H9 (cell line): ENCODE measurements at places on chromosomes 6 and 20.

DNA sequence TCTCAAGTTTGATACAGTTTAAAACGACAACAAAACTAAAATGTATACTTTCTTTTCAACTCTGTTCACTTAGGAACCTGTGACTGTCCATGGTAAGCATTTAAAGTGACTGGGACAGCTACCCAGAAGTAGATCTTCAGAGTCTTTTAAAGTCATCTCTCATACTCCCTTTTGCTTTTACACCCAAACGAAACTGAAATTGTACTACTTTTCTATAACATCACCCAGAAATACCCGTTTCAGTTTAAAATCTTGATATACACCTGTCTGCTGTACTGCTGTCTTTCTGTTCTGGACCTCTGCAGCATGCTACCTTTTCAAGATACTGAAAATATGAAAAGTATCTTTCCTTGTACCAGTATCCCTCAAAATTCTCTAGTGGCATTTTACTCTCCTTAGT lies 170.4 kb upstream of the THEMIS start:
- no peak for DNase-seq

DNA sequence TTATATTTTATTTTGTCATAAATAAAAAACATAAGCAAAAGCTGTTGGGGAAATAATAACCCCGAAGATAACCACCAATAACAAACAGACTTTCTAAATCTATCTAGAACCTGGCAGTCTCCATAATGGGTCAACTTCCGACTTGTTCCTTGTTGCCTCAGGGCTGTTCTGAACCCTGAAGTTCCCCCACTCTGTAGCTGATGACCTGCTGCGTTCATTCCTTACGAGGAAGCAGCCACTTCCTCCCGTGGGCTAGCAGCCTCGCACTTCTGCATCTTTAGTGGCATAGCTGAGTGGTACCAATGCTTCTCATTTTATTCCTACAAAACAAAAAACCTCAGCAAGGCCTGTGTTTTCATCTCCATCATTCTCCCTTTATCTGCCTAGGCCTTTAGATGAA lies 103.0 kb downstream of the PLEKHG1 start:
- DNase-seq = no peak

- DNase-seq = peak; percentile 34
Measured at GRCh38 chr6:130676077-130676772, 151.0 kb upstream of the SMLR1 start.

DNA sequence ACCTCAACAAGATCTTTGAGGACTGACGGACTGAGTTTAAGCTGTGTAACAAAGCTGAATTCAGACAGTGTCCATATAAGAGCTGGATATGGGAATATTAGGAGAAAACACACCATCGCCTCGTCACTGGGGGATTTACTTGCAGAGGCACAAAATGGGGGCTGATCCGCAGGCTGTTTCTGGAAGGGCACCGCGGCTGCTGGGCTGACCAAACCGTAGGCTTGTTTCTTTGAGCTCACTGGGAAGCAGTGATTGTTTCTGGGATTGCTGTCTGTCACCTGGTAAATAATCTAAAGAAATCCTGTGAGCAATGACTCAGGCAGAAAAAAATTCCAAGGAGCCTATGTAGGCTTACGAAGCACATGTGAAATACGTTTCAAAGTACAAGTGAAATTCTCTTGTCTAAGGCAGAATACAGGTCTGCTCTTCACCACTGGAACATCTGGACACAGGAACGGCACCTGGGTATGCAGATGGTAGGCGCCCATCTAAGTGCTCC lies 63.9 kb upstream of the MPC1 start:
- no peak for DNase-seq

DNA sequence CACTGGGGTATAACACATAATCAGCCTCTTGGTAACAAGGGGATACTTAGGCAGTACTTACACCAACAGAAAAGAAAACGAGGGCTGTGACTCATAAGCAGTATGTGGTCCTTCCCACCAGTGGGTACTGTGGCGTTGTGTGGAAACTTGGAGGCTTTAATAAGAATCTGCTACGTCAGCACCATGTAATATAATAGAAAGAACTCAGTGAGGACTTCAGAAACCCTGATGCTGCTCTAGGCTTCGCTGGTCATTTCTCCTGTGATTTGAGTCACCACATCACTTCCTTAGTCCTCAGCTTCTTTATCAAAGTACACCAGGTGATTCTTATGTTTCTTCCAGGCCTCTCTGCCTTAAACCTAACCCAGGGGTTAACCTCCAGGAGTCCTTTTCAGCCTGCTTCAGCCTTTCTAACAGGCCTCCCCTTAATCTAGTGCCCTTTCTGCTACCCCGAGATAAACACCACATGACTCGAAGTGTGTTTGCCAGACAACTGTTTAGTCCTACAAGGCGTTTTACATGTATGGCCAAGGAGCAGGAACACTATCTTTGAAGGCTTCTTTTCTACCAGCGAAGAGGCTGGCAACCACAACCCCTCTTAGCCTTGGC lies 68.5 kb downstream of the FYN start:
- no peak for DNase-seq

DNA sequence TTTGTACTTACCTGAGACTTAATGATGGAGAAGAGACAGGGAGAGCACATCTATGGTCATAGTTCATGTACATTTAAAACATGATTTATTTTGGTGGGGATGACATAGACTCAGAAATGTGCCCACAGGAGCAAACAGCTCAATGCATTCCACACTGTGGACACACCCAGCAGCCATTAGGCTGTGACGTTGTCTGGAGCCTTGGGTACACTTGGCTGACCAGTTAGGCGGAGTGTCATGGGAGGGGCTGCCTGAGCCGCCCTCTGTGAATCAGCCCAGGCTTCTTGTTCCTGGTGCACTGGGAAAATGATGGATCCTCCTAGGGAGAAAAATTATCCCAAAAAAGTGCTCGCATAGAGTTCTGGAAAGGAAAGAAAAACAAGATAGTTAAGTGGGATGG lies 231.0 kb upstream of the GMDS start:
- no peak for DNase-seq

GRCh38 chr6:75748743-75749538 lies at the start of gene MYO6:
Gene MYO6, plus strand, starts transcription at chr6:75749239. Its CDS starts 68,309 bp downstream, at chr6:75817548.
- DNase-seq = peak; percentile 83

GRCh38 chr20:8232332-8232731 lies 100.3 kb downstream of the PLCB1 start:
- DNase-seq = no peak

DNA sequence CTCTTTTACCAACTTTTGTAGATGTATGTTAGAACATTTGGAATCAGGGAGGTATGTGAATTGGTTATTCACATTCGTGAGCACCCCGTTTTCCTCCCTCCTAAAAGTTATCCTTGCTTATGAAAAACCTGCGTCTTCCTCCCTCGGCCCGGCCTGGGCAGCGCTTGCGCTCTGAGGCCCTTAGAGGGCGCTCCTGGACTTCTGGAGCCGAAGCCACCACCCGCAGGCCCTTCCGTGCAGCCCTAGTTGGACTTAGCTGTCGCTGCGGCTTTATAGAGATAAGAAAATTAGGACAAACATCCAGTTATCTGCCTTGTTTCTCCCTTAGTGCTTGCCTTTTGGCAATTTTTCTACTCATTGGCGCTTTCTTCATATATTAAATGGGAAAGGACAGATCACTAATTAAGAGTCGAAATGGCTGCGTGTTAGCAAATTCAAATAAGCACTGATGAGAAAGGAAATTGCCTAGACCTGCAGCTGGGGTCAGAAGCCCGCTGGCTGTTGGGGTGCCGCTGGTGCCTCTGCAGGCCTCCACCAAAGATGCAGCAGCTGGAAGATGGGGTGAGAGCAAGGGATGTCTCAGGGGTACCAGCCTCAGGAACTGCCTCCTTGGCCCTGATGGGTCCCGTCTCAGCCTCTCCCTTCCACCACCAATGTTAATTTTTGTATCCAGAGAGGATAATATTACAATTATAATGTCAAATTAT lies 5.2 kb downstream of the FNDC1 start:
- peak; percentile 77 for DNase-seq

DNA sequence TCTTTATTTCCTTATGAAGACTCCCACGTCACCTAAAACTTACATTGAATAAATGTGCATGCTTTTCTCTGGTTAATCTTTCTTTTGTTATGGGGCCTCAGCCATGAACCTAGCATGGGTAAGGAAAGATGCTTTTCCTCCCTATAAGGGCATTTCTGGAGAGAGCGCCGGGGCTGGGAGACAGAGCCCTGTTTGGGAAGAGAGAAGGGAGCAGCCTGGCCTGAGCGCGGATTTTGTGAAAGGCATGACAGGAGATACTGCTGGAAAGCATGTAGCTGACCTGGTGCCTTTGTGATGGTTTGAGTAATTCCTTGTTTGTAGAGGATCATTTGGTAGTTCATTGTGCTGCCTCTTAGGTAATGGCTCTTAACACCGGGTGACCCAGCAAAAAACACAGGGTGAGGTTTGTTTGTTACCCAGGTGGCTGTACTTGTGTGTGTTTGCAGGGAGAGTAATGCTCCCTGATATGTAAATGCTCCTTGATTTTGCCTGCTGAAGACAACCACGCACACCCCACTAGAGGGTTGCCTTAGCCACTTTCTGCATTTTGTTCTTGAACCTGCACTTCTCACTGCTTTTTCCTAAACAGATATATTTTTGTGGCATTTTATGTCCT lies 59.2 kb downstream of the ANKRD6 start:
- DNase-seq = no peak

- peak; percentile 27 for DNase-seq
Measured at GRCh38 chr6:35328108-35328723, 14.1 kb upstream of the PPARD start.

DNA sequence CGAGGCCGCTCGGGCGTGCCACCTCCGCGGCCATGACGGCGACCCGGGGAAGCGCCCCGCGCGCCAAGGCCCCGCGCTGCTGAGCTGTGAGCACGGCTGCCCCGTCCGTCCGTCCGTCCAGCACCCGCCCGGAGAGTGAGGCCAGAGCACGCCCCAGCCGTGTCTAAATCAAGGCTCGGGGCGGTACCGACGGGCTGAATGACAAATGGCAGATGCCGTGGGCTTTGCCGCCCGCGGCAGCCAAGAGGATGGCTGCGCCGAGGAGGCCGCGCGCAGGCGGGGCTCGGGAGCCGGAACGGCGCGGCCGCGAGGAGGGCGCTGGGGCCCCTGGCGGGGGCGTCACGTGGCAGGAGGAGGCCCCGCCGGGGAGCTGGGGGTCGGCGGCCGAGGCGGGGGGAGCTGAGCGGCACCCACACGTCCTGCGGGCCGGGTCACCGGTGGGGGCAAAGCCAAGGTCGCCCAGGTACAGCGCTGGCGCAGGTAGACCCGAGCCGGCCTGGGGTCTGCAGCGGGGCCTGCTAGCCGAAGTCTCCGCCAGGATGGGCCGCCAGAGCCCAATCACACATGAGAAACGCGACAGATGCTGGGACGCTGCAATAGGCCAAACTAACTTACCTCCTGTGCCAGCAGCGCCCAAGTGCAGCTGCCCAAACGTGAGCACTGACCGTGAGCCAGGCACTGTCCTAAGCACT lies at the start of gene PLAGL1:
PLAGL1 (minus strand) TSS at position 140 of the 692 bp plus-strand sequence. CDS start 60,123 bp downstream, outside the sequence.
- DNase-seq = peak; percentile 67

DNA sequence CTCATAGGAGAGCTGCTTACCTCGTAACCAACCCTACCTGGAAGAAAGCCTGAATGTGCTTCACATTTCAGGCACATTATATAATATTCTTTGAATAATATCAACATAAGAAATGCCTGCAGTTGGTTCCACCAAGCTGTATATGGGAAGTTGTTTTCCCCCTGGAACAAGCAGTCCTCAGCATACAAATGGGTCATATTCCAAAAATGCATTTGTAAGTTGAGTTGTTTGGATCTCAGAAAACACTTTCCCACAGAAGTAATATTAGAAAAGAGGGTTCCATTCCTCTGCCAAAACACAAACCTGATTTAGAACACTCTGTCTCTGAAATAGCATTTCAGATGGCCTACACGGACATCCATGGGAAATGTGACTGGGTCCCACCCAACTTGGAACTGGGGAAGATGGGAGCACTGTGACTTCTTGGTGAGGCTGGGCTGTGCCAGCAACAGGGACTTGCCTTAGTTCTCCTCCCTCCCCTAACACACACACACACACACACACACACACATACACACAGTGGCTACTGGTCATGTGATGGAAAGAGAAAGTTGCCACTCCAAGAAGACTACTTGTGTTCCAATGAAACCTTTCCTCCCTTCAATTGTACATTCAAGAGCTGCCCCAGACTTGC lies 11.4 kb upstream of the RCAN2 start:
- DNase-seq = no peak

GRCh38 chr20:51796340-51796739 lies 6.0 kb downstream of the SALL4 start:
- no peak for DNase-seq

DNA sequence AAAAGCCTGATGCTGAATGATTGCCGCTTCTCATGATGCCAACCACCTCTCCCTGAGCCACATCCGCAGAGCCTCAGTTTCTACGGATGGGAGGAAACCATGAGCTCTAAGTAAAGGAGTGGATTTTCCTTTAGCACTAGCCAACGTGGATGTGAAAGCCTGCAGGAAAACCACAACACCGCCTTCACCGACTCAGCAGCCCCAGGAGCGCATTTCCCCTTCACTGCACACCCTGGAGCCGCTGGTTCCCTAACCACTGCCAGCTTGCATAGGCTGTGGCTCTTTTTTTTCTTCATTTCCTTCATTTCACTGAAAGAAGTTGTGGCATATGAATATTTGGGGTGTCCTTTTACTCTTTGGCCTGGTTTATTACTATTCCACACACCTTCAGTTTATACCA lies 50.5 kb upstream of the SSTR4 start:
- DNase-seq = no peak

GRCh38 chr6:67210450-67210849 lies 1424.6 kb upstream of the ADGRB3 start:
- DNase-seq = no peak

DNA sequence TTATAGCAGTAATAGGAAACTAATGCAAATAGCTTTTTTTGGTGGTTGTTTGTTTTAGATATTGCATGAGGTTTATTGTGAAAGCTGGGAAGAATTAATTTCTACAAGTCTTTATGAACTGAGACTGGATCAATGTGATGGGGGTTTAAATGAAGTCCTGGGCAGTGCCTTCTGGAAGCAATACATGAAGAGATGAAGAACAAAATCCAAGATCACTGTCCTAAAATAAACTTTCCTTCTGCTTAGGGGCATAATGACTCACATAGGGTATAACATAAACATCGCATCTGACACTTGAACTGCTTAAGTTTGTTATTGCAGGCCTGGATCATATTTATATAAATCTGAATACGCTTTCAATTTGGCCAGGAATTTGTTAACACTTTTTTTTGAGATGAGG lies 20.9 kb upstream of the SHLD1 start:
- no peak for DNase-seq

- DNase-seq = no peak
Measured at GRCh38 chr6:52417675-52418111, 2.4 kb upstream of the EFHC1 start.

GRCh38 chr6:105994591-105995390 lies 91.3 kb upstream of the PRDM1 start:
- peak; percentile 72 for DNase-seq

- DNase-seq = no peak
Measured at GRCh38 chr6:33405386-33405940, 5.4 kb upstream of the PHF1 start.

- DNase-seq = no peak
Measured at GRCh38 chr6:129191235-129191634, 308.3 kb downstream of the LAMA2 start.

- DNase-seq = no peak
Measured at GRCh38 chr20:35063168-35063567, 29.4 kb downstream of the TRPC4AP start.
